ENCODE measurements at places on chromosomes 12 and 14.

GRCh38 chr12:130970908-130971233 is 17.2 kb downstream of the ADGRD1 start:
- no peak for DNase-seq

DNA sequence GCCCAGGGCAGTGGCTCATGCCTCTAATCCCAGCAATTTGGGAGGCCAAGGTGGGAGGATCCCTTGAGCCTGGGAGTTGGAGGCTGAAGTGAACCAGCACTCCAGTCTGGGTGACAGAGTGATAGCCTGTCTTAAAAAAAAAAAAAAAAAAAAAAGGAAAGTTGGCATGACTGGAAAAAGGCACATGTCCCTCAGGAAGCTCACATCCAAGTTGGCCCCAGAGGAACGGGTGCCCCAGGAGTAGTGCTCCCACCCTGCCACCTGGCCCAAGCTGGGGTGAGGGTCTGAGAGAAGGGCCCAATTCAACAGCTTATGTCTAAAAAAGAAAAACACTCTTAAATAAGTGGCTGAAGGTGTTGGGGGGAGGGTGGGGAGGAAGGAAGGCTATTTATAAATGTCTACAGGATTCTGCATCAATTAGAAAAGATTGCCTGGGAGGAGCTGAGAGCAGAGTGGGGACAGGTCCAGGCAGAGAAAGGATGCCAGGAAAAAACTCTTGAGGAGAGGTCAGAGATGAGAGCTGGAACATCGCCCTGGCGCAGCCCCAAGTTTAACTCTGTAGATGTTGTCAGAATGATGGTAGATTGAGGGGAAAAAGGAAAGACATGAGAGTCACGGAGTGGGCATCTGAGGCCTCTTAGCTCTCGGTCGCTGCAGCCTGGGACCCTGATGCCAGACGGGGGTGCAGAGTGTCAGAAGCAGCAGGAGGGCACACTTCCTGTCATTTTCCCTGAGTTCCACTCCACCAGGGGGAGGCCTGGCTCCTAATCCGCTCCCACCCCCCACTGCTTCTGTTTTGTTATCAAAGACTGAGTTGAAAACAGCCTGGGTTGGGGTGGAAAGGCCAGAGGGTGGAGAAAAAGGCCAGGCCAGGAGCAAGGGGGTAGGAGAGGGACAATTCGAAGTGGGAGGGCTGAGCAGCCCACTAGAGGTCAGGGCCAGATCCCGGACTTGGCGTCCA is 7.3 kb downstream of the SPRYD3 start:
- no peak for DNase-seq

GRCh38 chr12:133180669-133181068 is 626 bp upstream of the ZNF268 start:
- no peak for DNase-seq

DNA sequence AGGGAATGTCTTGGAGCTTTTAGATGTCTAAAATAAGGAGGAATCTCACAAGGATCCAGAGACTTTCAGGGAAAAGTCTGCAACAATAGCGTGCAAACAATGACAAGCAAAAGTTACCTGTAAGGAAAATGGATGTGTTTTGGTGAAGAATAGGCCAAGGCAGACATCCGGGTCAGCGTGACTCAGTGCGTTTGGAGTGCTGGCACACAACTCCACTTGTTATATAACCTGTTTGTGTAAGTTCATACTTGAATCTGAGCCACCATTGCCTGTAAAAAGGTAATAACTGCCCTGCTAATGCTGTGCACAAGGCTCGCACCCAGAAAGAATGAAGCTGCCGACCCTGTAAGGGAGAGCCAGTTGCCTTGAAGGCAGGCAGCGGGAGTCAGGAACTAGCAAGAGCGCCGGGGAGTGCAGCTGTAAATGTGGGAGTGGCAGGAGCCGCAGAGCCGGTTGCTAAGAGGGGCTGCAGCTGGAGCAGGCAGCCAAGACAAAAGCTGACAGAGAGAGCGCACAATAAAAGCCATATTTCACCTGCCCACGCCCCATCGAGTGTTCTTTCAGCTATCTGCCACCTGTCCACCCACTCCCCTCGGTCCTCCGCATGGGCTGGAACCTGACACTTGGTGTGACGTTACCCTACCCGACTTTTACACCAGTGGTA is 638.5 kb upstream of the MIS18BP1 start:
- DNase-seq = no peak

DNA sequence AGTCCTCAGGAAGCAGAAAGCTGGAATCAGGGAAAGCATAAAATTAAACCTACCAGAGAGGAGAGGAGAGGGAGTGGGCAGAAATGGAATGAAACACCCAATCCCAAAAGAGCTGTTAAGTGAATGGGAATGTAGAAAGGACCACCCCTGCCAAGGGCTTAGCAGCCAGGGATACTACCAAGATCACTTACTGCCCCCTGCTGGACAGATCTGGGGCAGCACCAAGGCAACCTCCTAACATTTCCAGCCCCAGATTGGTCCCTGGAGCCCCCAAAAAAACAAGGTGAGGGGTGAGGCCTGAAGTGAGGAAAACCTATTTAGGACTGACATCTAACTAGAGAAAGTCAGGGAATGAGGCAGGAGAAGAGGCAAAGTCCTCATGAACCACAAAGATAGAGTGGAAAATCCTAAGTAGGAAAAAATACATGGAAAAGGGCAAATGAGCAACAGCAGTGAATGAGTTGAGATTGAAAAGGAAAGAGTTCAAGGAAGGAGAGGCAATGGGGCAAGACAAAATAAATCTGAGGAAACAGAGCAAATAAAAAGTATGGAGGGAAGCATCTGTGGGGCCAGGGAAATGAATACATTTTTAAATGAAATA is 11.2 kb upstream of the FKBP11 start:
- peak; percentile 85 for DNase-seq

GRCh38 chr14:66398437-66398836 is 87.7 kb upstream of the CCDC196 start:
- DNase-seq = no peak

DNA sequence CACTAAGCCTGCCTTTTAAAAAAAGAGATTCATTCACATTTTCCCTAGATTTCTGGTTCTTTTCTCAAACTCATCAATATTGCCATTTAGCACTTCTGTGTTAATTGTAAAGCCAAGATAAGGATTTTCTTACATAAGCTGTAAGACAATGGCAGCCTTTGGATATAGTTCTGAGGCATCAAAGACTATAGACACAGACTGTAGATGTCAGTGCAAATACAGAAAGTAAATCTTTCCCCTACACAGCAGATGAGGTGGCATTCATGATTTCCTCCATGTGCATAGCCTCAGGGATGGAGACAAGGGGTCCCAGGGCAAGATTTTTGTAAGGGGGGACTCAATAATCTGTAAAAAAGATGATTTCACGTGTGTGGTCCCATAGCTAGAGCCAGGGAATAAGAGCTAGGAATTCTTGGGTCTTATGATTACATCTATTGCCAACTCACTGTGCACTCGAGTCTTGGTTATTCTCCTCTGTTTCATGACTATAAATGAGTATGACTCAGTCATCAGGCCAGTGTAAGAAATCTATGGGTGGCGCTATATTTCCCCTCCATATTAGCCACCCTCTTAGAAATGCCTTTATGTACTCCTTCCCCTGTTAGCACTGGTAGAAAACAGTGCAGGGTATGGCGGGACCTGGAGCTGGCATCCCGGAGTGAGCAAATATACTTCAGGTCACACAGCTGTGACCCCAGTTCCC is 207.5 kb downstream of the EXOC5 start:
- no peak for DNase-seq

- DNase-seq = no peak
These were observed 10.8 kb downstream of the MGP start for GRCh38 chr12:14874882-14875281.

DNA sequence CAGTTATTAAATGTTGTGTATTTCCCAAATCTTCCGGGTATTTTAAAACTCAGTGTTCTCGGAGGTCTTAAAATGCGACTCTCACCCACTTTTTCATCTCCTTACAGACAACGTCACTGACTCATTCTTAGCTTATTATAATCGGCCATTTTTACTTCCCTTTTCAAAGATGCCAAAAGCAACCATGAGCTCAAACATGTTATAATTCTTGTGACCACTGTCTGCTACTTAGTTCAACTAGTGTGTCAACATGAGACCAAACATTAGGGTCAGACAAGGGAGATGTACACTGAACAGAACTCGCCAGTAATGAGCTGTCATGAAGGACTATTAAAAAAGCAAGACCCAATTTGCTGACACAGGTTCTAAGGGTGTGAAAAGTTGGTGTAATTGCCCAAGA is 4.2 kb upstream of the GRIP1 start:
- no peak for DNase-seq

DNA sequence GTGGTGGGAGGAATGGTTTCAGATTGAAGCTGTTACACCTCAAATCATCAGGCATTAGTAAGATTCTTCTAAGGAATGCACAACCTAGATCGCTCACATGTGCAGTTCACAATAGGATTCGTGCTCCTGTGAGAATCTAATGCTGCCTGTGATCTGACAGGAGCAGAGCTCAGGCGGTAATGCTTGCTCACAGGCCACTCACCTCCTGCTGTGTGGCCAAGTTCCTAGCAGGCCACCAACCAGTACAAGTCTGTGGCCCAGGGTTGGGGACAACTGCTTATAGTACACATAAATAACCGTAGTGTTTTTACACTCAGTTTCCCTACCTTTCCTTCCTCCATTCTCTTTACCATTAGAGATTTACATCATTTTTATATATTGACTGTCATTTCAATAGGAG is 121.4 kb downstream of the SLCO1B3 start:
- DNase-seq = no peak

- DNase-seq = peak; percentile 23
These were observed 139.3 kb downstream of the ADGRD1 start for GRCh38 chr12:131092901-131093603.

DNA sequence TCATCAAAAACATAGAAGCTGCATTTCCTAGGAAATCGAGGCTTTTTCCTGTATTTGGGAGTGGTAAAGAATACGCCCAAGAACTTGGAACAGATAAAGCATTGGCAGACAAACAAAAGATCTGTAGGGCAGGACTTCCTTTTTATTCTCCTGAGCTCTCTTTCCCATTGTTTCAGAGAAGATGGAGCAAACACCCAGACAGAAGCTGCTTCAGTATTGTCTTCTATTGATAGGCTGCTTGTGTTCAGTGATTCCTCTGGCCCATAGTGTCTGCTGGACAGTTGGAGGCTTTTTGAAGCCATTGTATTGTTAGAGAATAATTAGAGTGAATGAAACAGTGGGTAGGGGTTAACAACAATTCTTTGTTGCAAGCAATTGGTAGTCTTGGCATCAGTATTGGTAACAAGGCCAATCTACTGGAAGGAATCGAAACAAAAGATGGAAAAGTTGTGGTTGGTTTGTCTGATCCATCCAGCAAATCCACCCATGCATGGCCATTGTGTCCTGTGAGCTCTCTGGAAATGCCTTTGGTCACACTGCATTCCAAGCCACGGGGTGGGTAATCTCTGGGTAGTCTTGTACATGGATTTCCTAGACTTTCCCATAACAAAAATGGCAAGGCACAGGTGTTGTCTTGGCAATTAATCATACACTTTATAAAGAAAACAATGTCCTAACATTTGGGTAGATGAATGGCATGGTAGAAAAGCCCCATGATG is 424.8 kb downstream of the RAD51B start:
- no peak for DNase-seq

DNA sequence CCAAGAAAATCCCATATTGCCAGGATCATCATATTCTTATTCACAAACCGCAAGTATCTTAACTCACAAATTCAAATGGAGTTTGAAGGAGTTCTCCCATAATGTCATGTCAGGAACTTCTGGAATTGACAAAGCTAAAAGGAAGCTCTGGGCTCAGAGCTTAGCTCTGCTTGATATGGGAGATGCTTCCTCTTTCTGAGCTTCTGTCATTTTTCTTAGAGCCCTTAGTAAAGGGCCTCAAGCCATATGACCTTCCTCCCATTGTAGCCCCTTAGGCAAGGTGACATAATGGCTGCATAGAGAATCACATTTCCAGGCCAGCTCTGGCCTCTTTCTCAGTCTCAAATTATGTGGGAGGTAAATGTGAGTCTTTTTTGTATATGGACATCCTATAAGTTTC is 40.9 kb downstream of the SLC4A8 start:
- DNase-seq = no peak

- DNase-seq = no peak
These were observed 298.7 kb downstream of the RPL10L start for GRCh38 chr14:46352844-46353243.

- DNase-seq = no peak
These were observed 116.2 kb downstream of the TRHDE start for GRCh38 chr12:72388322-72388721.

DNA sequence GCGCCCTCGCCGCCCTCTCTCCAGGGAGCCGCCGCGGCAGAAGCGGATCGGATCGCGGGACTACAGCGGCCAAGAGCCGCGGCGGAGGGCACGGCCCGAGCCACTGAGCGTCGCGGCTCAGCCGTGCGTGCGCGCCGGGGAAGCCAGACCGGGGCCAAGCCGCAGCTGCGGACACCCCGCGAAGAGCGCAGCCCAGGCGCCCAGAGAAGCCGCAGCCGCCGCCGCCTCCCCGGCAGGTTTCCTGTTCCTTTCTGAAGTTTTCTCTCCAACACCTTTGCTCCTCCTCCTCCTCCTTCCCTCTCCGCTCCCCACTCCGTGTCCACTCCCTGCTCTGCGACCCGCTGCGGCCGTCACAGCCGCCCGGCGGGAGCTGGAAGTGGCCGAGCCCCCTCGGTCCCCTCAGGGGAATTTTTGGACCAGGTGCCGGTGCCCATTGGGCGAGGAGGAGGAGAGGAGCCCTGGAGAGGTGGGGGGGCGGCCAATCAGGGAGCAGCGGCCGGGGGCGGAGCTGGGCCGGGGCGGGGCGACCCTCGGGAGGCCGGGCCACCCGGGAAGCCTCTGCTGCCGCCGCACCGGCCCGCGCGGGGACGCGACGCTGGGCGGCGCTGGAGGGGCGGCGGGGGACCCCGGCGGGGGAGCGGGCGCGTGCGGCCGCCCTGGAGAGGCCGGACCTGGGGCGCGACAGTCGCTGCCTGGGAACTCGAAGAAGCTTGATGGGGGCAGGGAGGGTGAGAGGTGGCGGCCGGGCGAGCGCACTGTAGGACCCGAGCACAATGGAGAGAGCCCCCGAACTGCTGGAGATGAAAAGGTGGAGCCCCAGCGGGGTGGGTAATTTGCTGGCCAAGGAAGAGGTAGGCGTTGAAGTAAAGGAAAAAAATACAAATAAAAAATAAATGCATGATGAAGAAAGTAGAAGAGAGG is at the start of gene ITPR2:
ITPR2 (minus strand) TSS at position 373 of the 921 bp plus-strand sequence. CDS start 413 bp downstream, outside the sequence.
- peak; percentile 92 for DNase-seq
